ENCODE measurements at places on chromosomes 5 and 9.

DNA sequence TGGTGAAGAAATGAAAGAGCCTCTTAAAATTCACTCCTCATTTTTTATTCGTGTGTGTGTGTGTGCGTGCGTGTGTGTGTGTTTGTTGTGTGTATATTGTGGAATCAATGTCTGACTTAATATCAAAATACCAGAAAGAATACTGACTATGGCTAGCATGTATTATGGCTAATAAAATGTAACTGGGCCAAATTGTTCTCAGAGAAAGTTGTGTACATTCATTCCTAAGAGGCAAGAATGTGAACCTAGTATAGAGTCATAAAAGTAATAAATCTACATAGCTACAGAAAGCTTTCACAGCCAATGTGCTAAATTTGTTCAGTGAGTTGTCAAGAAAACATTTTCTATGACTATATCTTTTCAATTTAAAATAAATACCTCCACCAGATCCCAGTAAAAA lies 211.5 kb downstream of the EBF1 start:
- DNase-seq = no peak

GRCh38 chr5:112681481-112681908 lies 56.2 kb upstream of the APC start:
- DNase-seq = no peak

- no peak for DNase-seq
Observed at GRCh38 chr5:95194856-95195255, 90.0 kb downstream of the MCTP1 start.

GRCh38 chr5:123950701-123951581 lies 439.0 kb downstream of the CSNK1G3 start:
- no peak for DNase-seq

DNA sequence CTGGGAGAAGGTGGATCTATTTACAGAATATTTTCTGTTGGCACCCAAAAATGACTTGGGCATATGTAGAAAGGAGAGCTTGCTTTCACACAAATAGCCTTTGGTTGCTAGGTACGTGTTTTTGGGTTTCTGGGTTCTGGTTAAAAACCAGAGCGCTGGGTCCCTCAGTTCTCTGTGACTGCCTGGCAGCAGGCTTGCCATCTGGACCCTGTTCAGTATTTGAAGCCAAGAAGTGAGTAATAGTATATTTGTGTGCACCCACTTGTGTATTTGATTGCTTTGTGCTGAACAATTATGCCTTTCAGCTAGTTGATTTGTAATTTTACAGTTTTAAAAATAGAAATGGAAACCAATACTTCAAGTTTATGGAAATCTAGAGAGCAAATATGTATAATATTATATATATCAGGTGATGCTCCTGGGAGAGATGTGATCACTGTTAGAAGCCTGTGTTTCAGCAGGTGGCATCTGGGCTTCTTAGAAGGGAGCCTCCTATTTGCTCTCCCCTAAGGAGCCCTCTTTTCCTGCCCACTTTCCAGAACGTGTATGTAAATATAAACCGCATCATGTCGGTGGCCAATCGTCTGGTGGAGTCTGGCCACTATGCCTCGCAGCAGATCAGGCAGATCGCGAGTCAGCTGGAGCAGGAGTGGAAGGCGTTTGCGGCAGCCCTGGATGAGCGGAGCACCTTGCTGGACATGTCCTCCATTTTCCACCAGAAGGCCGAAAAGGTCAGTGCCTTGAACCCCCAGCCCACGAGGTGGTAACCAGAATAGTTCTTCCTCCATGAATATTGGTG lies 153.6 kb downstream of the TRIO start:
- DNase-seq = no peak

DNA sequence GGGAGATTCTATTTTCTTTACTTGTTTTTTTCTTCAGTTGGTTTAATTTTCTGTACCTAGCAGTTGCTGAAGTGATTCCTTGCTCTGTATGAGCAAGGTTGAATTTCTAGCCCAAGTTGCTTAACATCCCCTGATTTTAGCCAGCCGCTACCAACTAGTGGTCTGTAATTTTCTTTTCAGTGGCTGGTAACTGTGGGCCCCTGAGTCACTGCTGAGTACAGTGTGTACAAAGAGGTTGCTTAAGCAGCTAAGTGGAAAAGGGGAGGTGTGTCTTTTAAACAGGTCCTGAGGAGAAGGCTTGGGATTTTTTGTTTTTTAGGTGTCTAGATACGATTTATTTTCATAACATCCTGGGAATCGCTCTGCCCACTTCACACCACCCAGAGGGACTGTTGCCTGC lies 254.7 kb downstream of the NR3C1 start:
- DNase-seq = no peak

GRCh38 chr5:167261309-167262100 lies 1029.9 kb upstream of the WWC1 start:
- DNase-seq = no peak

- peak; percentile 40 for DNase-seq
Observed at GRCh38 chr9:115640887-115641286, 512.7 kb upstream of the PAPPA start.

DNA sequence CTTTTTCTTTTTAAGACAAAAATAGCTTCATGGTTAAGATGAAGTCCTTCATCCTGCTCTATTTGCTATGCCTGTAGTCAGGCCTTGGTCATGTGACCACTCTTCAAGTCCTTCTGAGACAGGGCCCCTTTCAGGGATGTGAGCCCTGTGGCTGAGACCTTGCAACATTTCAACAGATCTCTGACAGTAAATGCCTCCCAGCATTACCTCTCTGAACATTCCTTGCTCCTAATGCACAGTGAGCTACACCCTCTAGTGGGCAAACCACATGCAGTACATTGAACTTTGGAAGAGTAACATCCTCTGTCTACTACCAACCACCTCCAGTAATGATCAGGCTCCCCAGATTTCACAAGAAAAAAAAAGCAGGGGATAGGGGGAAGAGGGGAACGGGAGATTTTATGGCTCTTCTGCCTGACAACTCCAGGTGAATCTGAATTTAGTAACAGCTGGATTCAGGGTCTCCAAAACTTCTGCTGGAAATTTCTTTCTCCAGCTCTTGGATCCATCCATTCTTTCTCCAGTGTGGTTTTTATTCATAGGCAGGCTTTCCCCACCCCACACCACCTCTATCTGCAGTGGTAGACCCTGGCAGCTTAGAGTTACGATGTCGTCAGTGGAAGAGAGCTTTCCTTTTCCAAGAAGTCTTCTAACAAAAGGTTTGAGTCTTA lies 8.9 kb upstream of the FBXO38 start:
- DNase-seq = peak; percentile 29

DNA sequence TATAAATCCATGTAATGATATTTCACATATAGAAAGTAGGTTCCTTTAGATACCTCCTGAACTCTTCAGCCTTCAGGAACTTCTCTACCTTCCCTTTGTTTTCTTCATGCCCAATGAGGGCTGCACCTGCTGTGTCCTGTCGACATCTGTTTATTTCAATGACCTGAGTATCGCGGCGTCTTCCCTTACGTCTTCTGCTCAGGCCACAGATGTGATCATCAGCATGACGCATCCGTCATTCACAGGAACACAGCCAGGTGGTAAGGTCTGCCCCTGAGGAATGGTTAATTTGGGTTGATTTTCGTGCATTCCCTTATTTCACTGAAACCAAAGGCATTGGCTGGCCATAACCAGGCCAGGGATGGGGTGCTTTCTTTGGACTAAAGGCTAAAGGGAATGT lies 217.1 kb downstream of the MED10 start:
- no peak for DNase-seq

- no peak for DNase-seq
Observed at GRCh38 chr9:117511852-117512481, 97.1 kb upstream of the ASTN2 start.

- DNase-seq = no peak
Observed at GRCh38 chr9:110997847-110998246, 40.4 kb downstream of the LPAR1 start.

- no peak for DNase-seq
Observed at GRCh38 chr5:132385326-132386105, 16.0 kb downstream of the SLC22A5 start.

GRCh38 chr9:114280636-114281472 lies 42.0 kb upstream of the ORM1 start:
- DNase-seq = no peak

GRCh38 chr9:2072752-2073405 lies 57.7 kb downstream of the SMARCA2 start:
- DNase-seq = no peak

DNA sequence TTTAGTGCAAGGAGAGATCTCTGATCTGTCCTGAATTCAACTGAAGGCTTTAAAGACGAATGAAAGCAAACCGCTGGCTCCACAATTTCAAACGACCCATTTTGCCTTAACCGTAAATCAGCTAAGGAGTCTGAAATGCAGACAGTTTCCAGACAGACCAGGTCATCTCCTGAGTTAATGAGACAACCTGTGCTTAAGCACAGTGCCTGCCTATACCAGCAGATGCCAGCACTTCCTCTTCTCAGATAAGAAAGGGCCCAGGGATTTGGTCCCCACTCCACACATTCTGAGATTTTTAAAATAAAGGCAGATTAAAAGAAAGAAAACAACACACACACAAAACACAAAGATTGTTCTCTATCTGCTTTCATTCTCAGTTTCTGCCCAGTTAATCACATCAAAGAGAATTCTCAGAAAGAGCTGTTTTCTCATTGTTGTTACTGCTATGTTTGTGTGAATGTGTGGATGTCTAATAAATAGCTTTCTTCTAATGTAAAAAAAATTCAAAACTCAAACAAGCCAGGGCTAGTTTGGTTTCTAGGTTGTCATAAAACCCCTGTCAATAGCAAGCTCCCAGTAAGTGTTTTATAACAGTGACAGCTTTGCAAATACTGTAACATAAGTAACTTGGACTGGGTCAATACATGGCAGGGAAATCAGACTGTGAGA lies 157.7 kb upstream of the SLC24A2 start:
- no peak for DNase-seq
